ENCODE measurements at places on chromosomes 7 and 10. TPM values are rescaled to one million over a fixed set of nuclear protein-coding genes. Genes with fewer than 3 reads are reported as not detected.

GRCh38 chr10:50382576-50383023, 131.3 kb upstream of the ASAH2 start:
- H3K4me3 ChIP-seq, result no peak overlapping the region
- H3K27me3 ChIP-seq, result no peaks in the 10 kb centered on the region
- H3K4me1 ChIP-seq, result no peaks in the 10 kb centered on the region
- no peak for DNase-seq
- no peak overlapping the region for H3K27ac ChIP-seq
- H3K36me3 ChIP-seq, result no peaks in the 10 kb centered on the region

The TMEM213 gene
- not detected for total RNA-seq

DNA sequence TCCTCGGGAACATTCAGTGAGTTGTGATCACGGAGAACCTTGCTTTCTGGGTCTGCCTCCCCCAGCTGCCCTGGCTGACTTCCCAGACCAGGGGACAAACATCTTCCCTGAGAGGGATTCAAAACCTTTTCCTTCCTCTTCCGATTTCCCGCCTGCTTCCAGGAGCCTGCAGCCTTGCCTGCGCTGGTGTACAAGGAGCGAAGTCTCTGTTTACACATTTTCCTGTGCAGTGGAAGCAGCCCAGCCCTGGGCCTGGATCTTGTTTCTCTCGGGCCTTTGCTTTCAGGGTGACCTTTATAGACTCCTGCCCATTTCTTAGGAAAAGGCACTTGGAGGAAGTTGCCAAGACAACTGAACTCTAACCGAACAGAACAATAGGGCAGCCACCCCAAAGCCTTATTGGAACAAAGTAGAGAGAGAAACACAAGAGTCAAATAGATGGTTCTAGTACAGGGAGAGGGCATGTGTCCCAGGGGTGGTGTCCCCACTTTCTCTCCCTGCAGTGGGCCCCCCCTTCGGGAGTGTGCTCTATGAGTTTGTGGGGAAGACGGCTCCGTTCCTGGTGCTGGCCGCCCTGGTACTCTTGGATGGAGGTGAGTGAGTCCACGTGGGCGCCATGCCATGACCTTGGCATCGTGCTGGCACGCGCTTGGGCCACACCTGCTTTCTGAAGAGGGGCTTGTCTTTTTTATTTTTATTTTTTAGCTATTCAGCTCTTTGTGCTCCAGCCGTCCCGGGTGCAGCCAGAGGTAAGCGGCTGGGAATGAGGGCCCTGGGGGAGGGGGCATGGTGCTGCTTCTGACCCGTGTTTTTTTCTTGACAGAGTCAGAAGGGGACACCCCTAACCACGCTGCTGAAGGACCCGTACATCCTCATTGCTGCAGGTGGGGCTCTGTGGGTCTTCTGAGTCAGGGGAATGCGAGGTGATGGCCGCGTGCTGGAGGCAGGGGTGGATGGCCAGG, 14.1 kb downstream of the SLC18A2 start:
- no peak for DNase-seq
- peaks cover 2% of the 10 kb centered on the region for H3K4me1 ChIP-seq
- no peak overlapping the region for H3K4me3 ChIP-seq

The CEP55 gene
- total RNA-seq, result 17.8 TPM

- DNase-seq, result peak; percentile 95
- H3K4me3 ChIP-seq, result peak within 1 kb of the TSS; percentile 97
- no peaks in the 10 kb centered on the region for H3K27me3 ChIP-seq
- H3K27ac ChIP-seq, result peak within 1 kb of the TSS; percentile 95
- peaks cover 19% of the 10 kb centered on the region for H3K36me3 ChIP-seq
Measured at GRCh38 chr7:87152112-87152896, at the start of gene DMTF1. TSS of gene DMTF1 (plus strand) at chr7:87152453. CDS start at chr7:87164942, 12,489 bp downstream.

DNA sequence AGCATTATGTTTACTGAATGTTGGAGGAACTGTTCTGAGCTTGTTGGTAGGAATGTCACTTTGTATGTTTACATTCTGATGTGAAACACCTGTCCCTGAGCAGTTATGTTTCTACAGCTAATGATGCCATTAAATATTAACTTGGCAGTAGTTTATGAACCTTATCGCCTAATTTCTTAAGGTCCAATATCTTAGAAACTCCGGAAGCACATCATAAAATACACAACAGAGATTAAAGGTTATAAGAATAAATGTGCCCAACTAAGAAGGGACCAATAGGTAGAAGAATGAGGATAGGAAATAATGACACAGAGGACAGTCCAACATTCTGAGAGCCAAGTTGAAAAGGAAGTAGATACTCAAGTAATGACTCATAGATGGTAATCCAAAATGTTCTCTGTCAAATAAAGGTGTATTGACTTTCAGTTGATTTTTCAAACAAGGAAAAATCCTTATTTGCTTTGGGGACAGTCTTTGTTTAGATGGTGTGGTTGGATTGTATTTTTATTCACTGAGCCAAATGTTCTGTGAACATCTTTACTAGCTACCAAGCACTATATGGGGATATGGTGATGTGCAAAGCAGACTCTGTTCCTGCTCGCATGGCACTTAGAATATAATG, 31.9 kb downstream of the LCOR start:
- no peak overlapping the region for H3K4me3 ChIP-seq
- no peak for DNase-seq
- H3K4me1 ChIP-seq, result no peaks in the 10 kb centered on the region
- no peaks in the 10 kb centered on the region for H3K27me3 ChIP-seq
- peaks cover 2% of the 10 kb centered on the region for H3K36me3 ChIP-seq
- no peak overlapping the region for H3K27ac ChIP-seq

The SLC12A9 gene
- 42.3 TPM for total RNA-seq

The NXPH1 gene
- total RNA-seq, result 0.11 TPM
